M059J (cell line): ENCODE measurements at places on chromosomes 6 and 20.

DNA sequence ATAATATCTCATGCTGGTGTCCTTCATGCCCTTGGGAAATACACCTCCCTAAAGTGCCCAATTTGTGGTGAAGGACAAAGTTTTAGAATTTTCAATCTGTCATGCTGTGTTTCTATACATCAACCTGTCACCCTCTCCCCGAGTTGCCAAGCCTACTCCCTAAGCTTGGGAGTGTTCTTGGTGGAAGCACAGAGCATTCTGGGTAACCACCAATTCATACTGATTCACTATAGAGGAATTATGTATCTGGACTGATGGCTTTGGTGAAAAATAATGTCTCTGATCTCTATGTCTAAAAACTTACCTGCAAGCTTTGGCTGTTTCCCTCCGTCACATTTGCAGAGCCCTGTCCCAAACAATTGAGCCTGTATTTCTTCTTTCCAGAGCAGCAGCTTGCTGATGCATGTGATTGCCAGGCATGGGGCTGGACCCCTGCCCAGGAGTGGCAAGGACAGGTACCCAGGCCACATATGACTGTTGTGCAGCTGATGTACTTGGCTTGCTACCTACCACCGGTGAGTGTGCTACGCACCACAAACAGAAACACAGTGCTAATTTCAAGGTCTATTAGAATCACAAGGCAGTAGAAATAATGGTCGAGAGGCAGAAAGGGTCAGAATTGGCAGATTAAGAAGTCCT, 202.8 kb upstream of the CITED2 start:
- peak; percentile 46 for DNase-seq

DNA sequence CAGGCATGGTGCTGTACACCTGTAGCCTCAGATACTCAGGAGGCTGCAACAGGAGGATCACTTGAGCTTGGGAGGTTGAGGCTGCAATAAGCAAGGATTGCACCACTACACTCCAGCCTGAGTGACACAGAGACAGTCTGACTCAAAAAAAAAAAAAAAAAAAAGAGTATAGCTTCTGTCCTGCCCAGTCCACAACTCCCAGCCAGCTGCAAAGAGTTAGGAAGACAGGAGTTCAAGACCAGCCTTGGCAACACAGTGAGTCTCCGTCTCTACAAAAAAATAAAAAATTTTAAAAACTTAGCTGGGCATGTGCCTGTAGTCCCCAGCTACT, 28.3 kb upstream of the TLDC2 start:
- no peak for DNase-seq

DNA sequence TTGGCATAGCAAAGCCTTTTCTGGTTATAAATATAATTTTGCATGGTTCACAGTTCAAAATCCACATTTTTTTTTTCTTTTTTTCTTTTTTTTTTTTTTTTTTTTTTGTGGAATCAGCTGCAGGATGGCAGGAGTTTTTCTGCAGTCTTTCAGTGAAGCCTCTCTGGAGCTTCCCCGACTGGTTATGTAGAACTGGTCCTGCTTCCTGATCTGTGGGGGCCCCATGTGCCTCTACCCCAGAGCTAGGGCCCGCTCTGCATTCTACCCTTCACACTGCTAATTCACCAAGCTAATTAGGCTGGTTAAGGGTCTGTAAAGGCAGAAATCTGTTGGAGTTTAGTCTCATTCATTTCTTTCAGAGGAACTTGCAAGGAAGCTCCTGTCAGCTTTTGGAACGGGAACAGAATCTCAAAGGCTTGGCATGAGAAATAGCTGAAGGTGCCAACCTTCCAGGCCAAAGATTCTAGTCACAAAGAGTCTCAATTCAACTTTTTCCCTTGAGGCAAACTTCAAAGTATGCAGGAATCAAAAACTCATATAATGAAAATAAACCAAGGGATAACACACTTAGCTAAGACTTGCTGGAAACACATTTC, 45.5 kb downstream of the HMGN3 start:
- peak; percentile 5 for DNase-seq

DNA sequence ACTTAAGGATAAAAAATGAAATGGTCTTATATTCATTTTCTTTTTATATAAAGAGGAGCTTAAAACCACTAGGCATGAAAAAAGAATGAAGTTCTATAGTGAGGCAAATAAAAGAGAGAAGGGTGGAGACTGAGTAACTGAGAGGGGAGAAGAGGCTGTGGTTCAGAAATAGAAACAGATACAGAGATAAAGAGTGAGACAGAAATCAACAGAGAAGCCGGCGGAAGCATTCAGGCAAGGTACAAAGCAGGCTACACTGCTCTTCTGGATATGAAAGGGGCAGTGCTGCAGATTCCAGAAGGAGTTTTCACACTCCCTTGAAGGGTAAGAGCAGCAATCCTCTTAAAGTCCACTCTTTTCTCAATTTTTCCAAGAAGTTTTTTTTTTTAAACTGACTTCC, 29.9 kb downstream of the NFATC2 start:
- DNase-seq = no peak

GRCh38 chr6:83815631-83816272, 37.4 kb upstream of the RIPPLY2 start:
- DNase-seq = peak; percentile 38

DNA sequence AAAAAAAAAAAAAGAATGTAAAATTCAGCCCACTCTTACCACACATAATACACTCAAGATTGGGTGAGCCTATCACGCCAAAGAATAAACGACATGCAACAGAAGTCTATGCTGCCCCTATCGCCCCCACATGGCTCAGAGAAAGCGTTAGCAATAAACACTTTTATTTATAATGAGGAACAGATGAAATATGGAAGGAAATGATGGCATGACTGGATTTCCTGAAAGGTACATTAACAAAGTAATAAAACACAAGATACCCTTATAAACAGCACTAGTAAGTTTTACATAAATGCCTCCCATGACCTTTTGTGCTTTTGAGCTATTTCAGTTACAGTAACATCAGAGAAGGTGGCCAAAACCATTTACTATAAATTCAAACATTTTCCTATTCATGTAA, 71.4 kb upstream of the SCAF8 start:
- DNase-seq = no peak

GRCh38 chr6:71468841-71469700, 180.5 kb downstream of the OGFRL1 start:
- peak; percentile 99 for DNase-seq
